Mesenchymal stem cell (in vitro differentiated cells and primary cell): ENCODE measurements at places on chromosomes 11 and 22.
A peak's percentile ranks its signal among the peaks of the same experiment; 100 is the strongest.

GRCh38 chr11:64268025-64268892, 16.2 kb downstream of the BAD start:
- H3K36me3 ChIP-seq: peaks cover 35% of the 10 kb centered on the region
- H3K4me1 ChIP-seq: peaks cover 33% of the 10 kb centered on the region
- H3K27ac ChIP-seq: peak overlapping the region; percentile 94
- peak overlapping the region; percentile 32 for H3K4me3 ChIP-seq

- peaks cover 27% of the 10 kb centered on the region for H3K4me1 ChIP-seq
- peak overlapping the region; percentile 21 for H3K27ac ChIP-seq
- no peak for DNase-seq
- H3K36me3 ChIP-seq: peaks cover 85% of the 10 kb centered on the region
These were observed 1.1 kb downstream of the IL18BP start for GRCh38 chr11:71999798-72000197.

- no peaks in the 10 kb centered on the region for H3K27me3 ChIP-seq
- no peak for DNase-seq
- H3K4me1 ChIP-seq: no peaks in the 10 kb centered on the region
- H3K36me3 ChIP-seq: peaks cover 84% of the 10 kb centered on the region
These were observed 43.3 kb downstream of the SNX19 start for GRCh38 chr11:130872981-130873380.

- H3K27me3 ChIP-seq: no peaks in the 10 kb centered on the region
- DNase-seq: no peak
- H3K4me3 ChIP-seq: no peak overlapping the region
- H3K27ac ChIP-seq: no peak overlapping the region
- no peaks in the 10 kb centered on the region for H3K36me3 ChIP-seq
These were observed 2082.1 kb upstream of the RAG2 start for GRCh38 chr11:38680166-38680565.

DNA sequence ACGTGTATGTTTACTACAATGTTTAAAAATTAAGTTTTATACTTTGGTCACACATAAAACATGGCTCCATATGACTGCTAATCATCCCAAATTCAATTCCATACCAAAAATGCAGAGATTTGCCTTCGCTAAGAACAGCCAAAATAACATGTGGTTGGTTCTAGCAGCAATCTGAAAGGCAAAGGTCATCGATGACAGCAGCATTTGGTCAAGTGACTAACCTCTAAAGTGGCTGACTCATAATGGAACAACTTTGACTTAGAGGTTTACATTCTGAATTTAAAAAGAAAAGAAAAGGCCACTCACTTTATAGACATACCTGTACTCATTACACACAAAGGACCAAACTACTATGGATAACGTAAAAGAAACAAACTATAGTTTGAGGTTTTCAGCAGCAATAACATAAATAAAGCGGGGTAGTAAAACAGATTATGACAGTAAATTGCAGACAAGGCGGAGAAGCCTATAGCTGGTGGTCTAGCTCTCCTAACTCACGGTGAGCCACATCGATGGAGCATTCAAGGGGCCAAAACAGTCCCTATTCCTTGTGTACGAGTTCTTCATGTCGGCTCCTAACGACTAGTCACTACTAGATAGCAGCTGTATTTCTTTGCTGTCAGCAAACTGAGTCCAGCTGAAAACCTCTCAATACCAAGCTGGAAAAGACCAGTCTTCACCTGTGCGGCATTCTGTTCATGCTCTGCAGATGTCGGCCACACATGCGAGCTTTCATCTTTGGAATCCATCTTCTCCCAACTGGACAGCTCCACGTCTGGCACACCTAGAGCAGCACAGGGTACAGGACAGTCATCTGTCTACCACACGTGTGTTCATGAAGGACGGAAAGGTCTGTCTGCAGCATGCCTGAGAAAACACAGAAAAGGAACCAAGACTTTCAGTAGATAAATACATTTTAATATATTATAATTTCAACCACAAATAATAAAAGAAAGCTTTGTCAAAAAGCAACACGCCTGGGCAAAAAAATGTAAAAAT, 42.1 kb downstream of the PRDM10 start:
- peak; percentile 89 for DNase-seq
- no peak overlapping the region for H3K27ac ChIP-seq
- H3K36me3 ChIP-seq: peaks cover 8% of the 10 kb centered on the region

- no peaks in the 10 kb centered on the region for H3K27me3 ChIP-seq
- H3K4me1 ChIP-seq: no peaks in the 10 kb centered on the region
- no peak overlapping the region for H3K4me3 ChIP-seq
- no peak overlapping the region for H3K27ac ChIP-seq
- H3K36me3 ChIP-seq: no peaks in the 10 kb centered on the region
- no peak for DNase-seq
These were observed 270.3 kb upstream of the RAG2 start for GRCh38 chr11:36868380-36868779.

DNA sequence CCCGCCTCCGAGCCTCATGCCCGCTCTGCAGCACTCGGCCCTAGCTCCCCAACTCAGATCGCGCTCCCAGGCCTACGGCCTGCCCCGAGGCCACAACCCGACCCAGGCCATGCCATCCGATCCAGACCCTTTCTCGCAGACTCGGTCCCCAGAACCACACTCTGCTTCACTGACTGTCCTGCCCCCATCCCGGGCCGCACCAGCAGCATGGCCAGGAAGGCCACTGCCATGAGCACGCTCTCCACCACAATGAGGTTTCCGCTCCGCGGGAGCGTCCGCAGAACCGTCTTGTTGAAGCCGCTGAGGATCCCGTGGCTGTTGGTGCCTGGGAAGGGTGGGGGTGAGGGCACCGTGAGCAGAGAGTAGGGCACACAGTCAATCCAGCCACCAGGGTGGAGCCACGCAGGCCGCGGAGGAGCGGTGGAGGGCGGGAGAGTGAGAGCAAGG, 6.4 kb downstream of the UNC93B1 start:
- H3K4me1 ChIP-seq: peaks cover 3% of the 10 kb centered on the region
- no peak for DNase-seq
- H3K27me3 ChIP-seq: no peaks in the 10 kb centered on the region
- H3K4me3 ChIP-seq: no peak overlapping the region

DNA sequence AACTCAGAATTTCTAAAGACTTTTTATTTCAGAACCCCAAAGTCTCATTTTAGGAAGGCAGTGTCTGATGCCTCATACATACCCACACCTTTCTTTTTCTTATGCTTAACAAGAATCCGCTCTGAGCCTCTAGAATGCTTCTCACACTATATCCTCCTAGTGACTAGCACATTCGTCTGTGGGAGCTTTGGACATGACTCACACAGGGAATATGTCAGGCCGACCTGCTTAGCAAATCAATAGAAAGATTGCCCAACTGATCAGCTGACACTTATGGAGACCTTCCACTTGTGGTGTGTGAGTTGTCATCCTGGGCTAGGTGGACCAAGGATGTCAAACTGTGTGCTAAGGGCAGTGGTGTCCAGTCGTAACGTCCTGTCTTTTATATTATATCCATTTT, 129.9 kb upstream of the TTC12 start:
- no peaks in the 10 kb centered on the region for H3K36me3 ChIP-seq
- no peaks in the 10 kb centered on the region for H3K4me1 ChIP-seq
- H3K4me3 ChIP-seq: no peak overlapping the region
- H3K27ac ChIP-seq: no peak overlapping the region

- H3K4me3 ChIP-seq: no peak overlapping the region
- no peaks in the 10 kb centered on the region for H3K36me3 ChIP-seq
- no peak for DNase-seq
- no peak overlapping the region for H3K27ac ChIP-seq
- H3K4me1 ChIP-seq: no peaks in the 10 kb centered on the region
These were observed 75.7 kb downstream of the LRRC4C start for GRCh38 chr11:41383768-41384167.
